AG08396 (cell line): ENCODE measurements at places on chromosomes 12 and 14.

- DNase-seq, result no peak
These were observed 1505.5 kb upstream of the TMEM132C start for GRCh38 chr12:126761420-126761819.

DNA sequence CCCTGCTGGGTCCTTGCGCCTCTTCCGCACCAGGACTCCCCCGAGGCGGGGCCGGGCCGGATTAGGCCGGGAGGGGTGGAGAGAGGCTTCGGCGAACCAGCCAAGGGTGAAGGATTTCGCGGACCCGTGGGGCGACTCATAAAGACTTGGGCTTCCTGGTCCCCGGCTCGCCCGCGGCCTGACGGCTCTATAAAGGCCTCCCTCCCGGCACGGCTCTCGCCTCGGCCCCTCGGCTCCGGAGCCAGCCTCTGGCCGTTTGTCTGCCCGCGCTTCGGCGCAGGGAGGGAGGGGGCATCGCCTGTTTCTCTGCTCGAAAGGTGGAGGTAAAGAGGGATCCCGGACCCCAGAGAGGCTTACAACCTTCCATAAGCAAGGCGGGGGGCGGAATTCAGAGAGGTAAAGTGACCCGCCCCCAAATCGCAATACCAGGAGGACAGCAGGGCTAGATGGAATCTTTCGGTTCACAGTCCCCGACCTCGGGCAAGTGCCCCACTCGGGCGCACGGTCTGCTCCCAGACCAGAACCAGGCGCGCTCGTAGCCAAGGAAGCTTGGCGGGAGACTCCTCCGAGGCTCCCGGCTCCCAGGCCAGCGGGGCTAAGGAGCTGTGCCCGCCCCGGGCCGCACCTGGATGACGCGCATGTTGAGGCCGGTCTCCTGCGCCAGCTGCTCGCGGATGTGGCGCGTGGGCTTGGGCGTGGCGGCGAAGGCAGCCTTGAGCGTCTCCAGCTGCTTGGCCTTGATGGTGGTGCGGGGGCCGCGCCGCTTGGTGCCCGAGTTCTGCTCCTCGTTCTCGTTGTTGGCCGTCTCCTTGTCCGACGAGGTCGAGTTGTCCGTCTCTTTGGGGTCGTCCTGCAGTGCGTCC lies 3.9 kb downstream of the LHX5 start:
- DNase-seq, result peak; percentile 33

DNA sequence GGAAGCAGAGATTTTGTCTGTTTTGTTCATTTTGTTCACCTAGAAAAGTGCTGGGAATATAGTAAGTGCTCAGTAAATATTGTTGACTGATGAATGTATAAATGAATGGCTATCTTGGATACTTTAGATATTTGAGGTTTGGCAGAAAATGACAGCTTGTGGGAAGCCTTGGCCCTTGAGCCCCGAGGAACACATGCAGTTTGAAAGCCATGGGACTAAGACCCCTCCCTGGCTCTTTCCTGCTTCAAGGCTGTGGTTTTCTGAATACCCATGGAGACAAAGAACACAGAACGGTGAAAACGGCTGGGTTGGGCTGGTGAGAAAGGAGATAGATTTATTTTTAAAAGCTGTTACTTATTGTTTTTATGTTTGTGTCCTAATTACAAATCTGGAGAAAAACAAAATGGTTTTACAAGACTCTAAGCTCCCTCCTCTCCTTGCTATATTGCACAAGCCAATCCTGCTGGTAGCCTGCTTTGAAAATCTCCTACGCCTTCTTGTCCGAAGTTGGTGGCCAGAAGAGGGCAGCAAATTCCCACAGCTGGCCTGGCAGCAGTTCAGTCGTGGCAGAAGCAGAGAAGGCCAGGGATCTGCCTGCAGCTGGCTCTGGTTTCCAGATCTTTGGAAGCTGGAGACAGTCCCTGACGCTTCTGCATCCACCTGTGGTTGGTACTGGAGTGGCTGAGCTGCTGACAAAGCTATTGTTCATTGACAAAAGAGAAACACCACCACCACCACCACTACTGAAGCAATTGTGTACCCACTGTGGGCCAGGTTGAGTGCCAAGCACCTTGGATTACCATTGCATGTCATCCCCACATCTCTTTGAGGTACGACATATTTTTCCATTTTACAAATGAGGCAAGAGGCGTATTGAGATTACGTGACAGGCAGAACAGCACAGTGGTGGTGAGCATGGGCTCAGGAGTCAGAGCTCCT lies 5.2 kb upstream of the KRT85 start:
- peak; percentile 95 for DNase-seq

DNA sequence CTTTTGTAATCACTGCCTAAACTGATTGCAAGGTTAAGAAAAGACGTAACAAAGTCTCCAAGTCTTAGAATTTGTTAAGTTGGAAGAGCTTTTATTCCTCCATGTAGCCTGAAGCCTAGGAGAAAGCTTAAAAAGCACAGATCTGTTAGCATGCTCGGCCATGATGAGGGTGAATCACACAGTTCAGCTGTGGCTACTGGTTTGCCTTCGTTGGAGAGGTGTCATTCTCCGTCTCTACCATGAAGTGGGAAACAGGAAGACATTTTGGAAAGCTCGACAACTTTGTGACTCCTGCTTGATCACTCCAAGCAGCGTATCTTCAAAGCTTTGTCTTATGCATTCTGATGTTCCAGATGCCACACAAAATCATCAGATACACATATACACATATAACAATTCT lies 27.1 kb downstream of the DCP1B start:
- DNase-seq, result no peak

- DNase-seq, result no peak
These were observed 1.2 kb downstream of the CCDC92 start for GRCh38 chr12:123971449-123971769.

- no peak for DNase-seq
These were observed 191.7 kb upstream of the FRMD6 start for GRCh38 chr14:51460011-51460410.

GRCh38 chr14:60206837-60207533 lies 41.8 kb upstream of the DHRS7 start:
- no peak for DNase-seq

DNA sequence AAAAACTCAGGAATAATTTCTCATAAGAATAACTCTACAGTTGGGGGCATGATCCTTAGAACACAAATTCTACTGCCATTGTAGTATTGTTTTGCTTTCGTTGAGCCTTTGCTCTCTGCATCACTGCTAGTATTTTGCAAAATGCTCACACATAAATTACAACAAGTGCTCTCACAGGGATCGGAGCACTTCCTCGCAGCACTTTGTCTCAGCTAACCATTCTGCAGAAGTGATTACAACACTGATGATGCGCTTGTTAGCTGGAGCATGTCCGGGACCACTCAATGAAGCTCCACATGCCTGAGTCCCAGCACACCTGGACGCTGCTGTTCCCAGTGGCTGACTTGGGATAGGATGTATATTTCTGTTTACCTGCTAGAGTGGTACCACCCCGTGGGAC lies 31.6 kb downstream of the MOAP1 start:
- no peak for DNase-seq

GRCh38 chr14:101836135-101836534 lies 74.6 kb downstream of the PPP2R5C start:
- peak; percentile 47 for DNase-seq

DNA sequence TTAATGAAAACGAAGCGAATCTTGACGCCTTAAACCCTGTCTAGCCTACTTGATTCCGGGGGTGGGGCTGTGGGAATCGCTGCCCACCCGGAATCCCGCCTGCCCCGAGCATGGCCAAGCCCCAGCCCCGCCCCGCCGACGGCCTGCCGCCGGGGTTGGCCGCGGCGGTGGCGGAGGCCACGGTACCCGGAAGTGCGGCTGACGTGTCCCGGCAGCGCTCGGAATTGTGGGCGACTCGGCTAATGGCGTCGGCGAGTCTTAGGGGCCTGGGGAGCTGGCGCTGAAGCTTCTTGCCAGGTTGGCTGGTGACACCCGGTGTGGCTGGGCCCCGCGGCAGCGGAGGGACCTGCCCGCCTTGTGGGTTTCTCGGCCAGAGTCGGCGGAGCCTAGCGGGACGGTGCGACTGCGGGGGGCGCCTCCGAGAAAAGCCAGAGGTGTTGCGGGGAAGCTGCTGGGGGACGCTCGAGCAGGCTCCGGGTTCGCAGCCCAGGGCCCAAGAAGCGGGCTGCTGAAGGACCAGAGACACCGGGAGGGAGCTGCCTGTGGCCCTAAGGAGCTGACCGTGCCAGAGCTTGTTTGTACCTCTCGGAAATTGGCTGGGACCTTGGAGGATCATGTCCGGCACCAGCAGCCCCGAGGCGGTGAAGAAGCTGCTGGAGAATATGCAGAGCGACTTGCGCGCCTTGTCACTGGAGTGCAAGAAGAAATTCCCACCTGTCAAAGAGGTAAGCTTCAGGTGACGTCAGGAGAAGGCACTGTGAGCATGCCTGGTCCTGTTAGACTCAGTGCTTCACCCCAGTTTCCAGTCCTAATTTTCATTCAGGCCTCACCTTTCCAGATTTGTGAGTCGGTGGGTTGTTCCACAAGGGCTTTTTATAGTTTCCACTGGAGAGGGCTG lies at the start of gene MON2:
TSS of gene MON2 (plus strand) at position 233 of the 898 bp plus-strand sequence. CDS start at position 615, 382 bp downstream.
- DNase-seq, result peak; percentile 97

- DNase-seq, result no peak
These were observed 287.4 kb upstream of the ALG10 start for GRCh38 chr12:33734871-33735270.

DNA sequence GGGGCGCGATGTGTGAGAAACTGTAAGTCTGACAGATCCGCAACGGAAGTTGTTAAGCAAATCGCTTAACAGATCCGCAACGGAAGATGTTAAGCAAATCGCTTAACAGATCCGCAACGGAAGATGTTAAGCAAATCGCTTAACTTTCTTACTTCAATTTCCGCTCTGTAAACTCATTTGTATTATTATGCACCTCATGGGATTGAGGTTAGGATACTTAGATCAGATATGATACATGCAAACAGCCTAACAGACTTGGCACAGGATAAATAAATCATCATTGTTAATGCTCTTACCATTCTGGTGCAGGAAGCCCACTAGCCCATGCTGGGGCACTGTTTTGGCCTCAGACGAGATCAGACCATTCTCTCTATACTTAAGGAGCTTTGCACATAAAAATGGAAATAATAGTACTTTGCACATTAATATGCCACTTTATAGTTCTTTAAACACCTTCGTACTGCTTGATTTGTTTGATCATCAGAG lies 399 bp downstream of the NCAPD2 start:
- peak; percentile 5 for DNase-seq

DNA sequence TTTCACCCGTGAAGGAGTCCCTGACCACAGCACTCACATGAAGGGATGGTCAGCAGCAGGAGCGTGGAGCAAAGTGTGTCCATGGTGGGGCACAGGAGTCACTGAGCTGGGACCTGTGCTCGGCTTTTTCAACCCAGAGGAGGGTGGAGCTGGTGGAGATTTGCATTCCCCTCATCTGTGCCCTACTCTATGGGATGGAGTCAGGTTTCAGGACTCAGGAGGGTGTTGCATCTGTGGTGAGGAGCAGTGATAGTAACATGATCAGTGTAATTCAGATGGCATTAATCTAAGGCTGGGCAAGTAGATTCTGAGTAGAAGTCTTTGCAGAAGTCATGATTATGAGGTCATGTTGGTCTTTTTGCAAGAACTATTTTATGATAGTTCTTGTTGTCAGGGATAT lies 511.9 kb downstream of the TMEM121 start:
- no peak for DNase-seq

- no peak for DNase-seq
These were observed 82.3 kb downstream of the GTF2A1 start for GRCh38 chr14:81138429-81138828.

- no peak for DNase-seq
These were observed 15.5 kb downstream of the REM2 start for GRCh38 chr14:22898302-22899090.

GRCh38 chr12:3292677-3293412 lies 198.2 kb upstream of the PRMT8 start:
- DNase-seq, result no peak

GRCh38 chr12:31118347-31119191 lies 44.9 kb downstream of the DDX11 start:
- DNase-seq, result peak; percentile 36

- no peak for DNase-seq
These were observed 15.6 kb downstream of the PPP1R1A start for GRCh38 chr12:54572881-54573280.

DNA sequence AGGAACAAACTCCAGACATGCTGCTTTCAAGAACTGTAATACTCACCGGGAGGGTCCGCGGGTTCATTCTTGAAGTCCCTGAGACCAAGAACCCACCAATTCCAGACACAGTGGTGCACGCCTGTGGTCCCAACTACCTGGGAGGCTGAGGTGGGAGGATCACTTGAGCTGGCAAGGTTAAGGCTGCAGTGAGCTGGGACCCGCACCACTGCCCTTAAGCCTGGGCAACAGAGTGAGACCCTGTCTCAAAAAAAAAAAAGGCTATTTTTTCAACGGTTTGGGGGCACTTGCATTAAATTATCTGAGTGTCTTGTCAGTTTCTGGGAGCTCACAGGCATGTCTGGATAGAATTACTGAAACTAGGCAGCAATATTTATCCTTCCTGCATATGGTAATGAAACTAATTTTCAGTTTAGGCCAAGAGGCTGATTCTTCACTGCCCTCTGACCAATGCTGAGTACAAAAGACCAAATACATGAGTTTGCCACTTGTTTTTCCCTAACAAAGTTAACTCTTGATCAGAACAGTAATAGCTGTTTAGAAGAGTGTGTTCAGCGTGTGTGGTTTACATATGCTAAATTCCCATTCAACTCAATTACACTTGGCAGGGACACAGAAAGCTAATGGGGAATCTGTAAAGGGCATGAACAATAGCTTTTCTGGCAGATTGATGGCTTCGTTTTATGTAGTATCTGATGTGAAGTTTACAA lies 65.8 kb upstream of the RASSF3 start:
- no peak for DNase-seq

DNA sequence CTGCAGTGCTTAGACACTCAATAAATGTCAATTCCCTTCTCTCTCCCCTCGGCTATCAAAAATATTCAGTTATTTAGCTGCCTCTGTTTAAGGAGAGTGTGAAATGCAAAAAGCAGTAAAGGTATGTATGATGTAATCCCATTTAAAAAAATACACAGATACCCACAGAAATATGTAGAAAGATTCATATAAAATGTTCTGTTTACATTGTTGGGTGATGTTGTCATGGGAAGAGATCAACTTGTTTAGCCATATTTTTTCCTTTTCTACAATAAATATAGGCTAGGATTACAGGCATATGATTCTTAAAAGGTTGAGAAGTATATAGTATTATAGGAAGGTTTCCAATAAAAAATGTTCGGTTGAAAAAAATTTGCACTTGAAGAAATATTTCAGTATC lies 7.8 kb downstream of the PPP2R3C start:
- peak; percentile 5 for DNase-seq

- DNase-seq, result no peak
These were observed 88.0 kb downstream of the SYT1 start for GRCh38 chr12:78952552-78952929.
